ENCODE measurements at places on chromosomes 1 and 21.

DNA sequence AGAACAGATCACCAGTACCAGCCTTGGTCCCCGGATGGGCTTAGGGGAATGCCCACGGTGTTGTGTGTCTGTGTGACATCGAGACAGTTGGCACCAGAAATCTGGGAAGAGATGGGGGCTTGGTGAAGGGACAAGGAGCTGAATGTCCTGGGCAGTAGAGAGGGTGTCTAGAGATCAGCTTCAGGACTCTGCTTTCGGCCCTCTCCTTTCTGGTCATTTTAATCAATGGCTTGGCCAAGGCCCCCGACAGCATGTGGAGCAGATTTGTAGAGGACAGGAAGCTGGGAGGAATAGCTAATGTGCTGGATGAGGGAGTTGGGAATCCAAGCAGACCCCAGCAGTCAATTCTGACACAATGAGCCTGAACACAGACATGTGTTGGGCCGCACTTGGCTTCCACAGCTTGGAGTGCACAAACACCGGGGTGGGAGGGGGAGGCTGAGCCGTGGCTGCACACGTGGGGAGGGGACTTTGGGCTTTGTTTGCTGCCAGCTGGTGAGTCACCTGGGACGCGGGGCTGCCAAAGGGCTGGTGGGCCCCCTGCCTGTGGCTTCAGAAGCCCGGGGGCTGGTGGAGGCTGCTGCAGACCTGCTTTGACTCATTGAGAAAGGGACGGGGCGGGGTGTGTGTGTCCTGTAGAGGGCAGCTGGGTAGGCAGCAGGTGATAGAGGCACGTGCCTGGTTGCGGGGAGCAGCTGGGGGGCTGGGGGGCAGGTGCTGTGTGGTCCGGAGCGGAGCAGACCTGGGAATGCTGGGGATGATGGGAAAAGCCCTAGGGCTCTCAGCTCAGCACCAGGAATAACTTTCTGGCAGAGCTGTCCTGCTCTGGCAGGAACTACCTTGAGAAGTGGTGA lies 20.9 kb downstream of the SLC1A7 start:
- no peak for DNase-seq

DNA sequence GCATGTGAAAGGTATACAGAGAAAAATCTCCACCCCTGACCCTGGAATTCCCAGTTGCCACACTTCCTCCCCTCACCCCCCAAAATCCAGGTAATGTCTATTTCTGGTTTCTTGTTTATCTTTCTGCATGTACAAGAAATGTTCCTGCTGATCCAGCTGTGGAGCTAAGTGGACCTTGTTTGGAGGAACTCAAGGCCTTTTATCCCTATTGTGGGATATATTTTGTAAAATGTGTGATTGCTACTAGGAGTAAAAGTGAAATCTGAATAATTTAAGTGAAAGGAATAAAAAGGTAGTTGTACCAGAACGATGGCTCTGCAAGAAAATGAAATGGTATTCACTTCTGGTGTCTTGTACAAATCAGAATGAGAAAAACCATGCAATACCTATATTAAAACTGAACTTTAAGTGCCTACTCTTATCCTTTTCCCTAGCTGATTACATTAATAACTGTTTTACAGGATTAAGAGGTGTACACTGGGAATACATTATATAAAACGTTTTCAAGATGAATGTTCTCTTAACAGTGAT lies 3.0 kb downstream of the SPEN start:
- no peak for DNase-seq

DNA sequence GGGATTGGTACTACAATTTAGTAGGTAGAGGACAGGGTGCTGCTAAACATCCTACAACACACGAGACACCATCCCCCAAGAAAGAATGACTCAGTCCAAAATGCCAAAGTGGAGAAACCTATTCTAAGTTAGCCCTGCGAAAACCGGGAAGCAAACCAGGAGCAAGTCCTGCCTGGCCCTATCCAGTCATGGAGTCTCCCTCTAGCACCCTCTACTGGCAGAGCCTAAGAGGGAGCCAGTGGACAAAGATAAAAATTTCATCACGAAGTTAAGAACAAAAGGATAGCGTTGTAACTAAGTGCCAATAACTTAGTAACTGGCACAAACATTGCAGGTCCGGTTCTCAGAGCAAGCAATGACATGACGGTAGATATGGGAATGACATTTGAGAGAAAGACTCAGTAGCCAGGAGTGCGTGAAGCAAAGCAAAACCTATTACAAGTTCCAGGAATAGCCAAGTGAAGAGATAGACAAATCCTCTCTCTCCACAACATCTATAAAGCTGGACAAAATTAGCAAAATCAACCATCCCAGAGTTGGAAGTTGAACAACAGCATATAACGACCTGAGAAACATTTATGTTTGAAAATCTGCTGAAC lies 383.5 kb downstream of the OMA1 start:
- DNase-seq: peak; percentile 35

- DNase-seq: no peak
These were observed 565.3 kb upstream of the NEGR1 start for GRCh38 chr1:72847651-72848050.
